ENCODE measurements at places on chromosomes 2 and 18.
A peak's percentile ranks its signal among the peaks of the same experiment; 100 is the strongest.

- DNase-seq, result peak; percentile 29
These were observed 84.2 kb upstream of the TTN start for GRCh38 chr2:178891265-178891958.

- no peak for DNase-seq
These were observed 160.9 kb downstream of the BAZ2B start for GRCh38 chr2:159455330-159455918.

GRCh38 chr18:13276530-13277520, 58.3 kb downstream of the LDLRAD4 start:
- no peak for DNase-seq

DNA sequence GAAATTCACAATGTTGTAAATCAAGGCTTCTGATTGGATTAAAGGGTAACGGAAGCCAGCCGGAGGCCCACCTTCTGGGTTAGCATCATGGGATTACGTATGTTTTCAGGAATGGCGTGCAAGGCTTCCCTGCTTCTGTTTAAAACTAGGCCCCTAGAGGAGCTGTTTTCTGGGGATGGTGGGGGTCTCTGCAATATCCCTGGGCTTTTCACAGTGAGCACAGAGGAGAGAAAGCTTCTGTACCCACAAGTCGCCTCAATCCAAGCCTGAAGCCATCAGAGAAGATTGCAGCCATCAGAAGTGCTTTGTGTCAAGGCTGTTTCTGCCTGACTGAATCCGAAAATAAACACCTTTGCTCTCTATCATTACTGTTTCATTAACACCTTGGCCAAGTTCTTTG, 226.9 kb upstream of the SMIM21 start:
- no peak for DNase-seq

GRCh38 chr2:169925968-169926367, 98.7 kb downstream of the UBR3 start:
- DNase-seq, result no peak

DNA sequence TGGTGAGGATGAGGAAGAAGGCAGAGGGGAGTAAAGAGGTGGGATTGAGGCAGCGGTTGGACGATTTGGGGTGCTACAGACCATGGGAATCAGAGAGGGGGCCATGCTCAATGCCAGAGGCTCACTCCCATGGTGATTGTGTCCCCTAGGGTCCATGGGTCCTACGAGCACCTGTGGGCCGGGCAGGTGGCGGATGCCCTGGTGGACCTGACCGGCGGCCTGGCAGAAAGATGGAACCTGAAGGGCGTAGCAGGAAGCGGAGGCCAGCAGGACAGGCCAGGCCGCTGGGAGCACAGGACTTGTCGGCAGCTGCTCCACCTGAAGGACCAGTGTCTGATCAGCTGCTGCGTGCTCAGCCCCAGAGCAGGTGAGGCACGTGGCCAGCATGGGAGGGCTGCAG, 5.2 kb downstream of the CAPN10 start:
- no peak for DNase-seq

DNA sequence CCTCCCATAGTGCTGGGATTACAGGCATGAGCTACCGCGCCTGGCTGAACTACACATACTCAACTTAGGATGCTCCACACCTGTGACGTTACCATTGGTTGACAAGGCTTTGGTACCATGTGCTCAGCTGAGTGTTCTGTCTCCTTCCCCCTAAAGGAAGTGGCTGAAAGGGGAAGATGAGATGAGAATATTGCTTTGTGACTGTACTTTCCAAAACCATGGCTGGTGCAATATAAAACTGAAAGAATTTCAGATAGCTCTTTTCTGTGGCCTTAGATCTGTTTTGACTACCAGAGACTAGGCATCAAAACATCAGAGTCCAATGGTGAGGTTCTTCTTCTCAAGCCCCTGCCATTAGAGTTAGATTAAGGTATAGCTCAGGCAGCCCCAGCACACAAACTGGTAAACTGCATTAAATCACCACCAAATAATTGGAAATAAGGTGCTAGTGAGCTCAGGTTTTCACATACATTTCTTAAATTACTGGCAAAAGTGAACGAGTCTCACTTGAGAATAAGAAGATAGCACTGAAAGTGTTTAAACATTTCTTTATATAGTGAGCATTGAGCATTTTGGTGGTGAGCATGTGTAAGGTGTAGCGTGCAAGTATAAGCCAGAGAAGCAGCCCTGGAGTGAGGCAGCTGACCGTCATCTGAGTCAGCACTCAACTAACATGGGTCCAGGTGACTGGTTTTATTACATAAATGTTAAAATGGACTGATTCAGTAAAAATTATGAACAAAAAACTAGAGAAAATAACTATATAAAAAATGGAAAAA, 113.5 kb upstream of the FZD5 start:
- DNase-seq, result no peak

DNA sequence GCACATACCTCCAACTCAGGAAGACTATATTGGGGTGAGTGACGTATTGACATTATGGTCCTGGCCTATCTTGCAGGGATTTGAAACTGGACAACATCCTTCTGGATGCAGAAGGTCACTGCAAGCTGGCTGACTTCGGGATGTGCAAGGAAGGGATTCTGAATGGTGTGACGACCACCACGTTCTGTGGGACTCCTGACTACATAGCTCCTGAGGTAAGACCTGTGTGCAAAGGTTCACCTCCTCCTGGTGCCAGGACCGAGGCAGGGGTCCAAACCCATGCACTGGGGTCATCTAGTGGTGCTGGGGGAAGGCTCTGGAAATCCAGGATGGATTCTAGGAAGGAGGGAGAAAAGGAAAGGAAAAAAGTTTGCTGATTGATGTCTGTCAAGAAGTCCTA, 152.2 kb upstream of the EPAS1 start:
- no peak for DNase-seq

DNA sequence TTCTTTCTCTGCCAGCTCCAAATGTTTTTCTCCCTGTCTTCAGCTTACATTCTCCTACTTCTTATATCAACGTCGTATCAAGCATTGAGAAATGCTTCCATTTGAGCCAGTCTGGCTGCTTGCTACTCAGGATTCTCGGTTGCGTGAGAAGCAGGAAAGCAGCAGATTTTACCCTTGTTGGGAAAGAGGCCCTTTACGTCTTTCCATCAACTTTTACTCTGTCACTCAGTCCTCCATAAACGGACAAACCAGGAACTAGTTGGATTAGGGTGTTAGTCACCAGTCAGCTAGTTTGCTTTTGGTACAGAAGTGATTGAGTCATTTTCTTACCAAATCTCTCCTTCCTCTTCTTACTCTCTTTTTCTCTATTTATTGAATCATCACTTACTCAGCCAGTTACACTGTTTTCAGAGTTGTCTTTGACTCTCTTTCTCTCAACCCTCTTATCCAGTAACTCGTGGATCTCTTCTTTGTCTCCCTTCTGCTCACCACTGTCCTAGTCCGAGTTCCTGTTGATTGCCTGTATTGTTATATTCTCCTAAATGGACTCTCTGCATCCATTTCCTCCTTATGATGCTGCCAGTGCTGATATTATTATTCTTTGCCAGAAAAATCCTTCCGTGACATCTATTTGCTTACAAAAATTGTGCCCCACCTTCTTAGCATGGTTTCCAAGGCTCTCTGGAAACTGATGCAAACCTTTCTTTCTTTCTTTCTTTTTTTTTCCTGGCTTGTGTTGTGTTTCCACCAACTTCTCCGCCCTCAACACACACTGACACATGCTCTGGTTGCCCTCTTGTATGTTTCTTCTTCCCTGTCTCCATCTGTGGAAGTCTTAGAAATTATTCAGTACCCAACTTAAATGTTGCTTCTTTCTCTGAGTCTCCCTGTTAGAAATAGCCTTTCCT, 61.5 kb downstream of the VRK2 start:
- peak; percentile 19 for DNase-seq

- no peak for DNase-seq
These were observed 267.3 kb downstream of the ZNF516 start for GRCh38 chr18:76227759-76228158.

- DNase-seq, result no peak
These were observed 59.6 kb downstream of the CSRNP3 start for GRCh38 chr2:165529130-165529529.

DNA sequence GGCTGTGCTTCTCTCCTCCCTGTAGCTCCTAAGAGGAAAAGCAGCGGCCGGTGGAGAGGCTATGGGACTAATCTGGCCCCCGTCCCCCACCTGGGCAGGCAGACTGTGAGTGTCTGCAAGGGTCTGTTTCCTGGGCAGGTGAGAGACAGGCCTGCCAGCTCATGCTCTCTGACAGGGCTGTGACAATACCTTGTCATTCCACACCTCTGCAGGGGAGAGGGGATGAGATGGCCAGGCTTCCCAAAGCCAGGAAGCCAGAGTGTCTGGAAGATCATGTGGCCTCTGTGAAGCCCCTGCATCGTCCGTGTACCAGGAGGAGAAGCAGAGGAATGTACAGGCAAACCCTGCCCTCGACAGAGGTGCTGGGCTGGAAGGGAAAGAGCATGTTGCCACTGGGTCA, 142.5 kb upstream of the GATA6 start:
- no peak for DNase-seq

GRCh38 chr2:96296925-96297324, 8.4 kb downstream of the SNRNP200 start:
- DNase-seq, result no peak

- DNase-seq, result no peak
These were observed 20.8 kb downstream of the DBI start for GRCh38 chr2:119387381-119388129.

Measured in HTR-8/SVneo (cell line).